ENCODE measurements at places on chromosomes 13 and 19. TPM values are rescaled to one million over a fixed set of nuclear protein-coding genes. Genes with fewer than 3 reads are reported as not detected.

Gene PSG4
- not detected for total RNA-seq

Gene NHLRC3
- 21.6 TPM for total RNA-seq

Gene CCL25
- total RNA-seq, result not detected

Gene F10
- total RNA-seq, result not detected

Gene TTC9B
- not detected for total RNA-seq

Gene BRME1
- 14.9 TPM for total RNA-seq

Gene BBC3
- total RNA-seq, result 14.6 TPM

Gene ZNF587B
- 20.8 TPM for total RNA-seq

Gene LACC1
- 0.71 TPM for total RNA-seq

Gene DKKL1
- not detected for total RNA-seq

Gene MYO1F
- total RNA-seq, result 47.4 TPM

Gene TEX101
- total RNA-seq, result not detected

Gene HIPK4
- not detected for total RNA-seq

Gene CYP4F8
- not detected for total RNA-seq

Gene PRTN3
- not detected for total RNA-seq

Gene ZNF317
- 50.0 TPM for total RNA-seq

Gene SYT5
- 0.23 TPM for total RNA-seq

Gene STXBP2
- total RNA-seq, result 104 TPM

Gene GNG7
- 0.16 TPM for total RNA-seq
